NCI-H460 (cell line): ENCODE measurements at places on chromosomes 7 and 10.

DNA sequence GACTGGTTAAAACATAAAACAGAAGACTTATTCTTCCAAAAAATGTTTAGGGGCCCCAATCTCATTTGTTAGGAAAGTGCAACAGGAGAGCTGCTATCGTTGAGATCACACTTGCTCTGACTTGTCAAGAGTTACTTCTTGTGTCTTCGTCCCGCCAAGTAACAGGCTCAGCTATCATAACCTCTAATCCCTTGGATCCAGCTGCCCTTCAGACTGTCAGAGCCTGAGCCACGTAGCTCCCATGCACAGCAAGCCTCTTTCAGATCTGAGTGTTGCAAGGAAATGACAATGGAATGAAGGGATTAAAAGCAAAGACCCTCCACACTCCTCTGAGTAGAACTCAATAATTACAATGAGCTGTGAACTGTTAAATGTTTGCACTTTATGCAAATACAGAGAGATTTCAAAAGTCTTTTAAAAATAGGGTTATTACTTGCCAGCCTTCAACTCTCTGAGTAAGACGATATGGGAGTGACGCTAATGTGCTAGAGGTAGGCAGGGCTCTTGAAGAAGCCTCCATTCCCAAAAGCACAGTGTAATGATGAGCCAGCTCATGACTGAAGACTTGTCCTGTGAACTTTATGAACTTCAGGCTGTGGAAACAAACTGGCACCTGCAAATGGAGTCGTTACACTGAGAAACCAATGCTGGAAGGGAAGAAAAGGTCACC lies 28.4 kb upstream of the CDK13 start:
- DNase-seq, result no peak

- DNase-seq, result peak; percentile 55
Observed at GRCh38 chr10:76984559-76985443, 652.8 kb downstream of the KCNMA1 start.

DNA sequence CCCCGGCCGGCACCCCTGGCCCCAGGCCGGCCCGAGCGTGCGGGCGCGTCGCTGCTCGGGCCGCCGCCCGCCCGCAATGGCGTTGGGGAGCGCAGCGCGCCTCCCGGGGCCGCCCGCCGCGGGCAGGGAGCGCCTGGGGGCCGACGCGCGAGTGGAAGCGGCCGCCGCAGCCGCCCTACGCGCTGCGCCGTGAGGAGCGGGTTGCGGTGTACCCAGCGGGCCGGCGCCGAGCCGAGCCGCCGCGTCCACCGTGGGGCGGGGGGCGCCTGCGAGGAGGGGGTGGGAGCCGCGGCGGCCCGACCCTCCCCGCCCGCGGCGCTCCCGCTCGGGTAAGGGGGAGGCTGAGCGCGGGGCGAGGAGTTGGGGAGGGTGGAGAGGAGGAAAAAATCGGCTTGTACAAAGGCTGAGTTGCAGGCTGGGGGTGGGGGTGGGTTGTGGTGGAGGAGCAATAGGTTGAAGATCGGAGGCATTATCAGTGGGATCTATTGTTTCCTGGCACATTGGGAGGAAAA lies 473 bp downstream of the PPP1R9A start:
- no peak for DNase-seq

- DNase-seq, result no peak
Observed at GRCh38 chr10:125144693-125145623, 15.4 kb downstream of the CTBP2 start.

- DNase-seq, result no peak
Observed at GRCh38 chr7:80588591-80588990, 49.9 kb upstream of the CD36 start.

GRCh38 chr7:99539213-99539811 lies 12.6 kb downstream of the FAM200A start:
- no peak for DNase-seq

DNA sequence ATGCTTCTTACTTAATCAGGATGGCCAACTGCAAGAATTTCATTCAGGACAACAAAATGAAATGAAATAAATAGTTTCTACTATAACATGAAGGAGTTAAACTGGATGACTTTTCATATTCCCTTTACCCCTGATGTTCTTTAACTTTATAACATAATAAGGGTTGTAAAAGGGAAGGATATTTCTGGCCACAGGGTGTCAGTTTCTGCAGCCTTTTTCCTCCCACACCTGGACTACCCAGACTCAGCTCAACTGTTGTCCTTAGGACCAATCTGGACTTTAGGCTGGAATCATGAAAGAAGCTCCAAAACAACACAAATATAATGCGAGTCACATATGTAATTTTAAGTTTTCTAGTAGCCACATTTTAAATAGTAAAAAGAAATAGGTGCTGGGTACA lies 43.4 kb downstream of the PRPS1L1 start:
- no peak for DNase-seq

GRCh38 chr10:13959443-13960359 lies 371.0 kb downstream of the FRMD4A start:
- DNase-seq, result no peak

DNA sequence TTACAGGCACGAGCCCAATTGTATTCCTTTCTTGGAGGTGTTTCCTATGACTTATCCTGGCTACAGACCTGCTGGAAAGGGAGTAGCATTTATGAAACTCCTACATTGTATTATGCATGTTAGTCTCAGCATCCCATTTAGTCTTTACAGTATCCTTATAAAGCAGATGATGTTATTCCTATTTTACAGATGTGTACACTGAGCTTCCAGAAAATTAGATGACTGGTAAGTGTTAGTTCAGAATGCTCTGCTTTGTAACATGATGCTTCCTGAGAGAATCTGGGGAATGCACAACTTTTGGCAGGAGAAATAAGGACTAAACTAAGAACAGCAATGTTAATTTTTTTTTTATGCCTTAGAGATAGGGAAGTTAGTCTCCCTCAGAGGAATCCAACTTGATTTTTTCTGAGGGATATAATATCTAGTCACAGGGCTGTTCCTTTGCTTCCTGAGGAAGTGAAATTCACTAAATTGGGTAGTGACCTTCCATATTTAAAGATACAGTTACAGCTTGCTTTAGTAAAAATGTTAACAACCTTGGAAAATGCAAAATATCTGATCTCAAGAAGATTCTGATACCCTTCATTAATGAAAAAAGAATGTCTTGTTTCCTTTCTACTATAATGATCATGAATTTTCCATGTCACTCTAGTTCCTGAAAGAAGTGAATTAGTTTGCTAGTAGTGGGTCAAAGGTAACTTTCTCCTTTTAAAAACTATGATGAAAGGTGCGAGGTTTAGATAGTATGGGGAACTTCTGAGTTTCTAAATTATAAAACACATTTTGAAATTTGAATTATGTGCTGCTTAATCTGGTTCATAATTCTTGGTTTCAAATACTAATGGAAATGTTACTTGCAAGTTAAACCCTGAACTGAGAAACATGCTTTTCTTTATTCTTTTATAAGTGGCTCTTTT lies 194.0 kb upstream of the PRPS1L1 start:
- DNase-seq, result no peak

DNA sequence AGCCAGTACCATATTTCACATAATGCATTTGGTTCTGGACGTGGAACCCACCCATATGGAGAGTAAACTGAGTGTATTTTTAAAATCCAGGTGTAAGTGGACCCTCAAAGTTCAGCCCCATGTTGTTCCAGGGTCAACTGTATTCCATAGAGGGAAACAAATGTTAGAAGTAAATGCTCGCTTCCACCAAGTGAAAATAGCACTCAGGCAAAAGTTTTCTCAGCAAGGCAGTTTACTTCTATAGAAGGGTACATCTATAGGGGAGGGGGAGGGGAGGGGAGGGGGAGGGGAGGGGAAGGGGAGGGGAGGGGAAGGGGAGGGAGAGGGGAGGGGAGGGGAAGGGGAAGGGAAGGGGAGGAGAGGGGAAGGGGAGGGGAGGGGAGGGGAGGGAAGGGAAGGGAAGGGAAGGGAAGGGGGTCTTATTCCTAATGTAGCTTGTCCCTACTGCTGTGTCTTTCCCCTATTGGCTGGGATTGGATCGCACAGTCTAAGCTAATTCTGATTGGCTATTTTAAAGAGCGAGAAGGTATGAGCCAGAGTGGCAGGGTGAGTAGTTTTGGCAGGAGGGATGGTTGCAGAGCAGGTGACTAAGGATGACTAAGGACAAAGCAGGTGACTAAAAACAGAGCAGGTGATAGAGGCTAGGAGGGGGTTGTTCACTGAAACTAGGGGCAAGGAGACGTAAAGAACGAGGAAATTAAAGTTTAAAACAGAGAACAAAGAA lies 29.1 kb downstream of the GARIN1A start:
- no peak for DNase-seq
